ENCODE measurements at places on chromosomes 6 and 20.

- DNase-seq: no peak
These were observed 50.7 kb downstream of the LRFN2 start for GRCh38 chr6:40536442-40536841.

DNA sequence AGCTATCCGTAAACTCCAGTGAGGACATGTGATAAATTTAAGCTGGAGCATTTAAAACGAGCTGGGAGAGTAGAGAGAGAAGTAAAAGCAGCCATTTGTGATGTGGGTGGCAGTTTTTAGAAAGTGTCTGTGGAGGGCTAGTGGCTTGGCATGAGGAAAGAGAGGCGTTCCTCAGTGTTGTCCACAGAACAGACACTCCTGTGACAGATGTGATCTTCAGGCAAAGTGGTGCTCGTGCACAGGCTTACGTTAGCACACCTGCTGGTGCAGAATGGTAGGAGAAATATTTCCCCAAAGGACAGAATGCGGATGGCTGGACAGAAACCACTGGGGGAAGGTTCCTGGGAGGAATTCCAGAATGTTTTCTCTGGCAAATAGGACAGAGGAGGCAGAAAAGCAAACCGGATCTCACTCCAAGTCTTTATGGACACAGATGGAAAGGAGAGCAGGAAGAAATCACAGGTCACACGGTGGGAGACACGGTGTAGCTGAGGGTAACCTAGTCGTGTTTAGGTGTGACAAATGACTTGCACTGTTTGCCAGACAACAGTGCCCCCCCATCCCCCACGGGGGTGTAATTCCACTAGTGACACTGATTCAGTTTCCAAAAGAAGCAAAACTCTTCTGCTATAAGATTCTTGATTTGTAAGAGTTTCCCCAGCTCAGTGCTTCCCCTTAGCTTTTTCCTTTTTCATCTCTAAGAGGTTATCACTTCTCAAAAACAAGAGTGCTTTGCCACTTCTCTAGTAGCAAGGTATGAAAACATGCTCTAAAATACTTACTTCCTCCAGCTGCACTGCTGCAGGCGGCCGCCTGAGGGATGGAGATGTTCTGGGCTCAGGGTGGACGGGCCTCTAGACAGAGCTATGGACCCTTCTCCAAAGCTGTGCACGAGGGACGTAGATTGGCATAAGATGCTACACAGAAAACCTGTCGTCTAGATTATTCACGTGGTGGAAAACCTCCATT lies 293.2 kb downstream of the QKI start:
- no peak for DNase-seq

DNA sequence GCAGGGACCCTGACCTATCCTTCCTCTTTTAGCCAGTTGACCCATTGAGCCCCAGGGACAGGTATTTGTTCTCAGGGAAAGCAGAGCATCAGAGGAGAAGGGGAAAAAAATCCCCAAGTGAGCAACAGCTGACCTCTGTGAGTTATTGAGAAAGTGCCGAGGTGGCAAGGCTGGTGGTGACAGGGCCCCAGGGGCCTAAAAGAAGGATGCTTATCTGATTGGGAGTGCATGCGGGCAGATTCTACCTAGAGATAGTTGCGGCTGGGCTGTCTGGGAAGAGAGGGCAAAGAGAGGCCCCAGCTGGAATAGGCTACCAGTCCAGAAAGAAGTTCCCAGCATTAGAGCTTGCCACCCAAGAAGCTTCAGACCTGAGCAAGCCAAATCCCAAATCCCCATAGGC lies 26.5 kb upstream of the MAFB start:
- no peak for DNase-seq

GRCh38 chr6:157534977-157535339 lies 154.0 kb downstream of the ZDHHC14 start:
- DNase-seq: no peak

DNA sequence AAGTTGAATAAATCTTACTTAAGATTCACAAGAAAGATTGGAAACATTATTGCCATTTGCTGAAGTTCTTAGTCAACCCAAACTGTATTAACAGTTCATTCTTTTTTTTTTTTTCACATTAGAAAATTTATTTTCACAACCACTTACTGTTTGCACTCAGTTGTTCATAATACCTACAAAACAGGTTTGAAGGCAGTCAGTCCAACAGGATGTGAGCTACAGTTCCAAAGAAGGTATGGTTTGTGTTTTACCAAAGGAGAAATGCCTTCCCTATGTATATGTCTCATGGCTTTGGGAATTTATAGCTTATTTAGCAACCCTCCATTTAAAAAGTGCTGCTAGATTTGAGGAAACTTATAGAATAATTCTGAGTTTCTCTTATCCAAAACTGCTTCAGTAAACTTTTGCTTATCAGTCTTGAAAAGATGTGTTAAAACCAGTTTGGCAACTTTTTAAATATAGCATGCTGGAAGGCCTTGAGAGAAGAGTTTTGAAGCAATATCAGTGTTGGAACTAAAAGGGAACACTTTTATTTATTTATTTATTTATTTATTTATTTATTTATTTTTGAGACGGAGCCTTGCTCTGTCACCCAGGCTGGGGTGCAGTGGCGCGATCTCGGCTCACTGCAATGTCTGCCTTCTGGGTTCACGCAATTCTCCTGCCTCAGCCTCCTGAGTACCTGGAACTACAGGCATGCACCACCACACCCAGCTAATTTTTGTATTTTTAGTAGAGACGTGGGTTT lies 46.8 kb upstream of the RREB1 start:
- DNase-seq: no peak

DNA sequence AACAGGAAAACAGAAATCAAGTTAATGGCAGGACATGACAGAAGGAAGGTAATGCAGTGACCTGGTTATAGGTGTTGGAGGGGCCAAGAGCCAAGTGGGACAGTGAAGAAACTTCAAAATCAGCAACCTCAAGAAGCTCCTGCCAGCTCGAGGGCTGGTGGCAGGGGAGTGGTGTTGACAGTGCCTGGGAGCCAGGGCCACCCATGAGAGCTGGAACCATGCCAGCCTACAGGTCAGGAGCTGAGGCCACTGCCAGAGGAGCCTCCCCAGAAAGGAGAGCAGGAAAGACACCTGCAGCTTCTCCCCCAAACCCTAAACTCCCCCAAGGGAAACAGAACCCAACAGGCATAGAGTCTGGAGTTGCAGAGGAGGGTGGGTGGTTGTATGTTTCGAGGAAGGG lies 262.1 kb downstream of the LRFN2 start:
- no peak for DNase-seq

DNA sequence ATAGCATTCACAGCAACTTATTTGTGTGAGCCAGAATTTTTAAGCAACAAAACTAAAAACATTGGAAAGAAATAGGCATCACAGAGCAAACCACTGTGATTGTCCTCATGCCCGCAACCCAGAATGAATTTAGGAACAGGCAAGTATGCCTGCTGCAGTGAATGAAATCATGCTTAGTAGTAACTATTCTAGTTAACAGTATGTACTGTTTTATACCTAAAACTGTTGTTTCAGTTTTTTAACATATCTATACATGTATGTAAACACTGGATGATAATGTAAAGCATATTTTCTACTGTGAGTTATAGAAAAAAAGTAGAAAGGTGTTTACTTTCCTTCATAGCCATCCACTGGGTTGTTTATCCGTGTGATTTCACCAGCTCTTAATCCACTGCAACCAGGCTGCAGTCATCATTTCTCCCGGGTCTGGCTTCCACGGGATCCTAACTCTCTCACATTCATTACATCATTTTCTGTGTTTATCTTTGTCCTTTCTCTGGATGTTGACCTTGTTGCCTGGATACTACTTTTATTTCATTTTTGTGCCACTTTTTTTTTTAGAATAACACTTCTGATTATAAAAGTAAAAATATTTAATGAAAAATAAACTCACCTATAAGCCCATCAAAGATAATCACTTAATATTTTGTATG lies 3.6 kb upstream of the ARFGEF3 start:
- no peak for DNase-seq

- no peak for DNase-seq
These were observed 4.2 kb downstream of the GABRR2 start for GRCh38 chr6:89310929-89311328.

DNA sequence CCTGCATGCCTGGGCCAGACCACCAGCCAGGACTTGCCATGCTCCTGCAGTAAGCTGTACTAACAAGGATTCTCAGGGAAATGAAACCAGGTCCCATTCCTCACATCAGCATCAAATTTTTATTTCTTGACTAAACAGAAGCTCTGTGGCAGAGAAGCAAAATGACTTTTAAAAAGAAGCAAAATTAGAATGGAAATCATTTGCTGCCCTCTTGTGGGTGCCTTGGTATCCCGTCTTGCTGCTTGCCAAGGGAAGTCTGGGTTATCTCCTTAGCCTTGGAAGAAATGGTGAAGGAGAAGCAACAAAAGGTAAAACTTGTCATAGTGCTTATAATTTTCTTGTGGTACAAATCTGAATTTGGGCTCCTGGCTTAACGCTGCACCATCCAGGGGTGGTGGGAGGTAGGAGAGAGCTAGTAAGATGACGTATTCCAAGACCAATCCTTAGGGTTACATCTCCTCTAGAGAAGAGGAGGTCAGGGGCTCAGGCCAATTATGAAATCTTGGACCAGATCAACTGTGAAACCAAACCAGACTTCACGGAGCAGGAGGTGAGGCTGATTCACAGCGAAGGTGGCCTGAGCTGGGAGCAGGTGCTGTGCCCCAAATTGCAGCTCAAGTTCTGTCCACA lies 107.5 kb downstream of the FAXC start:
- DNase-seq: no peak

GRCh38 chr6:47438481-47439347 lies 38.9 kb upstream of the CD2AP start:
- no peak for DNase-seq

- DNase-seq: no peak
These were observed 131.0 kb upstream of the DTNBP1 start for GRCh38 chr6:15793826-15794225.

GRCh38 chr6:135006386-135006914 lies 48.2 kb downstream of the HBS1L start:
- DNase-seq: no peak

- DNase-seq: no peak
These were observed 35.3 kb downstream of the METTL24 start for GRCh38 chr6:110322874-110323242.

DNA sequence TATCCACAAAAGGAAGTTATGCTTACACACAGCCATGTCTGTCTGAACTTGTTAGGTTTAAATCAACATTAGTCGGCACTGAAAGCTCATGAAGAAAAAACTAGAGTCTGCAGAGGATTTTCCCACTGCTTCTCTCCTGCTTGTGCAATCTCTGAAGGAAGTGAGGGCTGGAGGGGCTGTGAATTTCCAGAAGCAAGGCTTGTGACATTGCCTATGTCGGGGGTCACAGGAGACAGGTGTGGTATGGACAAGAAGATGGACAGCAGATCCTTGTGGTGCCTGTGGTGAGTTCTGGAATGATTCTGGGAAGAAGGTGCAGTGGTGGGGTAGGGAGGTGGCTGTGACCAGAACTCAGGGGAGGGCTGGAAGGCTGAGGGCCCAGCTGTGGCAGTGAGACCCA lies 84.3 kb upstream of the TRAF3IP2 start:
- DNase-seq: no peak

- DNase-seq: no peak
These were observed 15.4 kb upstream of the TRIB3 start for GRCh38 chr20:364905-365794.

DNA sequence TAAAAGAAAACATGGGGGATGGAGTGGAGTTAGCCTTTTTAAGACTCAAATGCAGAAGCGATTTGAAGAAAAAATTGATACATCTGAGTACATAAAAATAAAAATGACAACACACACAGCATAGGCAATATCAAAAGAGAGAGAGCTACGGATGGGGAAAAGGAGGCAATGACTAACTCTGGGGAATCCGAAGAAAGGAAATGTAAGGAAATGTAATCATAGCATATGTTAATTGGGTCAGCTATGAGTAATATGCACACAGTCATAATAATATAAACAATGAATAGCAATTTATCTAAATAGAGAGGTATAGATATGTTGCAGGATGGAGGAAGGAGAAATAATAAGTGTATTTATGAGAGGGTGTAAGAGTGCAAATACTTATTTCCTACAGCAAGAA lies 83.4 kb downstream of the NOL4L start:
- no peak for DNase-seq

- DNase-seq: no peak
These were observed 8.7 kb upstream of the RWDD1 start for GRCh38 chr6:116562614-116563013.

GRCh38 chr6:160198606-160199211 lies 59.9 kb downstream of the SLC22A2 start:
- DNase-seq: no peak

DNA sequence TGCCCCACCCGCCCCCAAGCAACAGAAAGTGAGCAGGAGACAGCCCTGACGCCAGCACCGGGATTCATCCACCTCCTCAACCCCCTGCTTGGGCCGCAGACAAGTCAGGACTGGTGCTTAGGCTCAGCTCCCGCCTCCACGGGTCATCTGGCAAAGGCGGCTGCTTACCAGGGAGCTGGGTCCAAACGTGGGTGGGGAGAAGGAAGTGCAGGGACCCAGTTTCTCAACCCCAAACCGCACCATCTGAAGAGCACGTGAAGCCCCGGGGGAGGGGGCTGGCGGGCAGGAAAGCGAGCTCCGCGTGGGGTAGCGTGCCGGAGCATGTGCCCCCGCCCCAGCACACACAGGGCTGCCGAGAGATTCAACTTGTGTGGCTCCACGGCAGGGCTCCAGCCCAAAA lies 87.2 kb downstream of the BMP7 start:
- DNase-seq: no peak

DNA sequence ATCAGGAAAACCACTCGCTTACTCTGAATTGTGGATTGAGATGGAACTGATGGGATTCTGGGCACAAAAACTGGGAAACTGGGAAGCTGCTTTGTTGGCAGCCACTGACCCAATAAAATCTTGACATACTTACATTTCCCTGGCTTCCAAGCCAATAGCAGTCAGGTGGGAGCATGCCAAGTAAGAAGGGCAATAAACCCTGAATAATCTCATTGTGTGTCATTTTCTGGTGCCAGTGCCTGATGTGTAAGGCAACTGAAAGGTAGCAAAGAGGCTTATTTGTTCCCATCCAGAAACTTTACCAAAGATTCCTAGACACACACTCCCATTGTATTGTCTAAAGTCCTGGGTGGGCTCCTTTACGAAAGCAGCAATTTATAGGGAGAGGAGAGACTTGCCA lies 93.2 kb downstream of the TBX18 start:
- no peak for DNase-seq

DNA sequence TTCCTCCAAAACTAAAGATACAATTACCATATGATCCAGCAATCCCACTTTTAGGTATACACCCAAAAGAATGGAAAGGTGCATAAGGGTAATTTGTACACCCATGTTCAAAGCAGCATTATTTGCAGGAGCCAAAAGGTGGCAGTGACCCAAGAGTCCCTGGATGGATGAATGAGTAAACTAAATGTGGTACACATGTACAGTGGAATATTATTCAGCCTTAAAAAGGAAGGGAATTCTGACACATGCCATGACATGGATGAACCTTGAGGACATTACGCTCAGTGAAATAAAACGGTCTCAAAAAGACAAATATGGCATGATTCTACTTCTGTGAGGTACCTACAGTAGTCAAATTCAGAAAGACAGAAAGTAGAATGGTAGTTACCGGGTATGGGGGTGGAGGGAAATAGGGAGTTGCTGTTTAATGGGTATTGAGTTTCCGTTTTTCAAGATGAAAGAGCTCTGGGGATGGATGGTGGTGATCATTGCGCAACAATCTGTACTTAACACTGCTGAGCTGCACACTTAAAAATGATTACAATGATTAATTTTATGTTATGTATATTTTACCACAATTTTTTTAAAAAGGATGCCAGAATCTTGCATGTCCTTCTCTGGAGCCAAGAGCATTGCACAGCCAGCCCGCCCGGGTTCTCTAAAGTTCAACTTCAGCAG lies 518.9 kb upstream of the JARID2 start:
- no peak for DNase-seq
